ENCODE measurements at places on chromosomes 3 and 15.

DNA sequence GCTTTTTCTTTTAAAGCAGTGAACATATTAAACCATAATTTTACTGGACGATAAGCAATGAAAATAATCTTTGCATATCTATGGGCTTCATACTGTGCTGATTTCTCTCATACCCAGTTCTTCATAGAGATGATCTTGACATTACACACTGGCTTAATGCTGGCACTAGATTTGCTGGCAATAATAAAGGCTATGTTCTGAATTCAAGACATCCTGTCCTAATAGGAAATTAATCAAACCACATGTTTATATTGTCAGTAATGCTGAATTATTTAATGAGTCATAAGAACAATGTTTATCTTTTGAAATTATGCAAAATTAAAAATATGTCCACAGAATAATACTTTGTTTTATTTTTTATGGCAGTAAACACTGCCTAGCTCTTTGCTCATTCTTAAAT is 643.2 kb downstream of the OTOL1 start:
- no peak for DNase-seq

DNA sequence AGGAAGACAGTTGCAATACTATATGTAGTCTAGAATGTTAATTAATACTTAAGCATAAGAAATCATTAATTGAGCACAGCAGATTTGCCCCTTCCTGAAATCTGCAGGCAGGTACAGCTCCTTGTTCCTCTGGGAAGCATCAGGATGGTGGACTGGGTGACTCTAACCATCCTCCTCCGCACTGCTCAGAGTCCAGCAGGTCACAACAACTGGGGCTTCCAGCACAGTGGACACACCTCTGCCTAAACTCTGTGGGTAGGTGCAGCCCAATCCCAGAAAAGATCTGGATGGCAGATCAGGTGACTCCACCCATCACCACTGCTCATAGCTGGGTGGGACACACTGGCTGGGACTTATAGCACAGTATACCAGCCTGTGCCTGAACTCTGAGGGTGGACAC is 189.9 kb upstream of the TMCO5A start:
- DNase-seq: no peak

- DNase-seq: no peak
Measured at GRCh38 chr3:155639462-155640055, 105.3 kb downstream of the PLCH1 start.

GRCh38 chr3:36700537-36701248 is 63.7 kb downstream of the DCLK3 start:
- peak; percentile 18 for DNase-seq

GRCh38 chr15:71707230-71708050 is 102.9 kb upstream of the NR2E3 start:
- no peak for DNase-seq

- no peak for DNase-seq
Measured at GRCh38 chr3:106688464-106688863, 688.8 kb upstream of the CCDC54 start.

DNA sequence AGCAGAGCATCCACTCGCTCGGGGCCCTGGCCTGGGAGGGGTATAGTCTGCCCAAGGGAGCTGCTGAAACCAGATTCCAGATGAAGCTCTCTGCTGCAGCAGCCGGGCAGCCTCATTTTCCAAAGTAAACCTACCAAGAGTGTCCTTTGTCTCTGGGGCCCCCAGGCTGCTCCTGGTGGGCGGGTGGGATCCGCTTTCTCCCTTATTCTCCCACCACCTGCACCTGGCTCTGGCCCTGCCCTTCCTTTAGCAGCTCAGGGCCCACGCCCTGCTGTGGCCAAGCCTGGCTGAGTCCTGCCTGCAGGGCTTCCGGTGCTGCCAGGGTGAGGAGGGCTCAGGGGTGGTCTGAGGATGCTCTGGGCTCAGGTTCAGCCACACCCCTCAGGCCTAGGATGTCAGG is 13.0 kb downstream of the SCN5A start:
- no peak for DNase-seq

GRCh38 chr15:57100136-57100539 is 181.7 kb downstream of the TCF12 start:
- DNase-seq: no peak

DNA sequence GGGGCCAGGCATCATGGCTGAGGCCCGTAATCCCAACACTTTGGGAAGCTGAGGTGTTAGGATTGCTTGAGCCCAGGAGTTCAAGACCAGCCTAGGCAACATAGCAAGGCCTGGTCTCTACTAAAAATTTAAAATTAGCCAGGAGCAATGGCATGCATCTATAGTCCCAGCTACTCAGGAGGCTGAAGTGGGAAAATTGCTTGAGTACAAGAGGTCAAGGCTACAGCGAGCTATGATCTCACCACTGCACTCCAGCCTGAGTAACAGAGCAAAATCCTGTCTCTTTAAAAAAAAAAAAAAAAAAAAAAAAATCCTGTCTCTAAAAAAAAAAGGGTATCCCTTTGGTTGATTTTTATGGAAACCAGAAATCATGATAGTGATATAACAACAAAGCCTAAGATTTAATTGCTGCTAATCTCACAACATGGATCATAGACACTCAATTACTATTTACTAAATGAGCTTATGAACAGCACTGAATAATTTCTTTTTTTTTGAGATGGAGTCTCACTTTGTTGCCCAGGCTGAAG is 12.1 kb downstream of the PCLAF start:
- no peak for DNase-seq

- no peak for DNase-seq
Measured at GRCh38 chr3:125462722-125463299, 57.2 kb downstream of the SNX4 start.

DNA sequence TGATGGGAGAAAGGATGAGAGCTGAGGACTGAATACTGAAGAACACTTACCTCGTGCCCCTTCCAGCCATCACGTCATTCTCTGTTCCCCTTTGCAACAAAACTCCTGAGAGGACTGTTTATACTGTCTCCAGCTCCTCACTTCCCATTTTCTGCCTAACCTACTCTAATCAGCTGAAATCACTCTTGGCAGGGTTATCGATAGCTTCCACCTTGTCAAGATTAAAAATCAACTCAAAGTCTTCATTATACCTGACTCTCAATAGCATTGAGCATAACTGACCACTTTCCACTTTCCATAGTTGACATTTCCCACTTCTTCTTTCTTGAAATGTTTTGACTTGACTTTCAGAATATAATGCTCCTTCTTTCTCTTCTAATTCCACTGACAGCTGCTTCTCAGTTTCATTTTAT is 4.3 kb downstream of the BTBD1 start:
- DNase-seq: no peak

DNA sequence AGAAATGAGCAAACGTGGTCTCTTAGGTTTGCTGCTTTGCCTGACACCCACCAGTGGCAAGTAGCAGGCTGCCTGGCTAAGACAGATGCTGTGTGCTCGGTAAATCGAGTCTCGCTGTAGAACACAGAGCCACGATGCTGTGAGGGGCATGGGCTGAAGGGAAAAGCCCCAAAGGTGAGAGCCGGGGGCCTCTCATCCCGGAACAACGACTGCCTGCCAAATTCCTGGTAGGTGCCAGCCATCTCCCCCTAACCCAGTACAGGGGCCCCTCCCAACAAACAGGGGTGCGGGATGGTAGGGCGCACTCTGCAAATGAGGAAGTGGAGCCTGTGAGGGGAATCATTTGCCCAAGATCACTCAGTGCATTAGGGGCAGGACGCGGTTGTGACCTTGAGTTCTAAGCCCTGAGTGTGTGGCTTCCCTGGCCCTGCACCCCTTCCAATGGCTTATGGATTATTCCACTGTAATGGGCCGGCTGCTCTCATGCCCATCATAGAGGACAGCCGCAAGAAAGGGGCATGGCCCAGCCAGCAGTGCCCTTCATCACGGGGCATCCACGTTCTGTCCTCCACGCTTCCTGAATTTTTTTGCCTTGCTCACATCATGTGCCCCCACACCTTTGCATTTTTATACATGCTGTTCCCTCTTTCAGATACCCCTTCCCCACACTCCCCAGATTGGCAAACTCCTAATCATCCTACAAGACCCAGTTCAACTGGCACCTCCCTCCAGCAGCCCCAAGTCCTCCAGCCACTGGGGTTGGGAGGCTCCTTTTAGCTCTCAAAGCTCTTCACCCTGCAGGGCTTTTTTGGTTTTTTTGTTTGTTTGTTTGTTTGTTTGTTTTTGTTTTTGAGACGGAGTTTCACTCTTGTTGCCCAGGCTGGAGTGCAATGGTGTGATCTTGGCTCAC is 125.4 kb downstream of the NUP210 start:
- no peak for DNase-seq

DNA sequence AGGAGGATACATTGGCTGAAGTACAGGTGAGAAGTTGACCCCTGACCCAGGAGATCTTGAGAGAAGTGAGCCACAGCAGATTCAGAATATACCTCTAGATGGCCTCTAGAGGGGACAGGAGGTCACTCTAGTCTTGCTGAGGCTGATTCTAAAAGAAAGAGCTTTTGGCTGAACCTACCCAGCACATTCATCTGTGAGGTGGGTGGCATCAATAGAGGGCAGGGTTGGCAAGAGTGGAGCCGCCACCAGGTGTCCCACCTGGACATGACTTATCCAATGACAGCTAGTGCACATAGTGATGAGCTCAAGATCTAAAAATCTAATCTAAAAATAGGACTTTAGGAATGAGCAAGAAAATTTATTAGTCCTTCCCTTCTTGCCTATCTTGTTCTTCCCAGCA is 51.6 kb downstream of the CYP19A1 start:
- no peak for DNase-seq

DNA sequence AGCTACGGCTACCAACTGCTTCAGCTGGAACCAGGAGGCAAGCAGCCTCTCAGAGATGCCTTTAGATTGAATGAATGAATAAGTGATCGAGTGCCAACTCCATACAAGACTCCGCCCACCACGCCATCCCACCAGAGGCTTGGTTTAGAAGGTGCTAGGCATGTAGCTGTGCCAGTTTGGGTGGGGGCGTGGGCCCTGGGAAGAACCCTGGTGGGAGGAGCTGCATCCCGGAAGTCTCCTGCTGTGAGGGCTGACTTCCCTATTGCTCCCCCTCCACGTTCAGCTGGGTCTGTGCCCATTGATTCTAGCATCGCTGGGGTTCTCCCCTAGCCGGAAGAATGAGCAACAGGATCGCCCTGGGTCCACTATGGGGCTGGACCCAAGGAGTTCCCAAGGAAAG is 20.9 kb downstream of the LINGO1 start:
- no peak for DNase-seq

DNA sequence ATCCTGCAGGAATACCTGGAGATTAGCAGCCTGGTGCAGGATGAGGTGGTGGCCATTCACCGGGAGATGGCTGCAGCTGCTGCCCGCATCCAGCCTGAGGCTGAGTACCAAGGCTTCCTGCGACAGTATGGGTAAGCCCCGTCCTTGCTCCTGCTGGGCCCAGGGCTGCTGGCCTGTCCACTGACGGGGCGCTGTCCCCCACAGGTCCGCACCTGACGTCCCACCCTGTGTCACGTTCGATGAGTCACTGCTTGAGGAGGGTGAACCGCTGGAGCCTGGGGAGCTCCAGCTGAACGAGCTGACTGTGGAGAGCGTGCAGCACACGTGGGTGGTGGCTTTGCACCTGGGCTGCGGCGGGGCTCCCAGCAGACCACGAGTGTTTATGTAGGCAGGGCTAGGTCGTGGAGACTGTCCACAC is 5.0 kb downstream of the FES start:
- DNase-seq: no peak
